ENCODE measurements at places on chromosomes 3 and 15.

DNA sequence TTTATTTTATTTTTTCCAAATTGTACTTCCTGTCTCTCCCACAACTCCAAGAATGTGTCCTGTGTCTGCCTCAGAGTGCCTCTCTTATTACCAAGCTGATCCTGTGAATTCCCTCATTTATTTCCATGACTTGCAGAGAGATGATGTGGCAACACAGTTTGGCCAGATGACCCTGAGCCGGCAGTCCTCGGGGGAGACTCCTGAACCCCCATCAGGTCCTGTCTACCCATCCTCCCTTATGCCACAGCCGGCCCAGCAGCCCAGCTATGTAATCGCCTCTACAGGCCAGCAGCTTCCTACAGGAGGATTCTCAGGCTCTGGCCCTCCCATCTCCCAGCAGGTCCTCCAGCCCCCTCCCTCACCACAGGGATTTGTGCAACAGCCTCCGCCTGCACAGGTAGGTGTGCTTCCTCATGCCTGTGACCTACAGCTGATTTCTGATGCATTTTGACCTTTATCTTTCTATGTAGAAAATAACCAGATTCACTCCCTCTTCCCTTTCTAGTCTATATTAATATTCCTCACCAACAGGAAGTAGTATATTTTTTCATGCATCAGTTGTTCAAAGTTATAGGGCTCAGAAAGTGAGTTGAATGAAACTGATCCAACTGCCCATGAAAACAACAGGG lies 100.0 kb downstream of the ARPP21 start:
- DNase-seq: no peak

DNA sequence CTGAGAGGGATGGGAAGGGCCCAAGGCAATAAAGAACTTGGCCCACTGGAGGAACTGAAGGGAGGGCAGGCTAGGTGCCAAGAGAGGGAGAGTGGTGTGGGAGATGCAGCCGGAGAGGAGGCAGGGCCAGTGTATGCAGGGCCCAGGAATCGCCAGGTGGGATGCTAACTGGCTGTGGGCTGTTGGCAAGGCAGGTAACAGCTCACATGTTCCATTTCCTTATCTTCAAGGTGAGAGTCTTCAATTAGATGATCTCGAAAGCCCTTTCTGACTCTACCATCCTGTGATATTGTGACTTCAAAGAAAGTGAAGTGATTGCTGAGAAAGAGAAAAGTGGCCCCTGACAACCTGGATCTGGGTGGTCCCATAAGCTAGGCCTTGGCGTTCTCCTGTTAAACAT lies 49.0 kb downstream of the CASR start:
- no peak for DNase-seq

DNA sequence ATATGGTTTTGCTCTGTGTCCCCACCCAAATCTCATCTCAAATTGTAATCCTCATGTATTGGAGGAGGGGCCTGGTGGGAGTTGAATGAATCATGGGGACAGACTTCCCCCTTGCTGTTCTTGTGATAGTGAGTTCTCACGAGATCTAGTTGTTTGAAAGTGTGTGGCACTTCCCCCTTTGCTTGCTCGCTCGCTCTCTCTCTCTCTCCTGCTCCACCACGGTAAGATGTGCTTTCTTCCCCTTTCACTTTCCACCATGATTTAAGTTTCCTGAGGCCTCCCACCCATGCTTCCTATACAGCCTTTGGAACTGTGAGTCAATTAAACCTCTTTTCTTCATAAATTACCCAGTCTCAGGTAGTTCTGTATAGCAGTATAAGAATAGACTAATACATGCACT lies 60.7 kb downstream of the GSK3B start:
- DNase-seq: peak; percentile 22

GRCh38 chr3:32238453-32239306 lies at the start of gene CMTM8:
TSS of gene CMTM8 (plus strand) at chr3:32238680. CDS start at chr3:32238973, 293 bp downstream.
- no peak for DNase-seq

DNA sequence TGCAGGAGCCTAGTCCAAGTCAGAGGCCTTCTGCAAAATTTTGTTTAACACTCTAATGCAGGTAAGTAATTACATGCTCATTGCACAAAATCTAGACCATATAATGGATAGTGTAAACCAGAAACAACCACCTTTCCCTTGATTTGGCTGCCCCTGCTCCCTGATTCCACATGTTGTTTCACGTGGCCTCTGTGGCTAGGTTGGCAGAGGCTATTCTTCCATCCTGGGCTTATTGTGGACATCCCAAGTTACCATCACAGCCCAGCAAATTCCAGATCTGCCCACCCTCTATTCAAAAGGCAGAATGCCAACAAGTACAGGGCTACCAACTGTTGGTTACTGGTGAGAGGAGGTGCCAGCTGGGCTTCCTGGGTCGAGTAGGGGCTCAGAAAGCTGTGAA lies 794.5 kb upstream of the GRM7 start:
- DNase-seq: no peak

DNA sequence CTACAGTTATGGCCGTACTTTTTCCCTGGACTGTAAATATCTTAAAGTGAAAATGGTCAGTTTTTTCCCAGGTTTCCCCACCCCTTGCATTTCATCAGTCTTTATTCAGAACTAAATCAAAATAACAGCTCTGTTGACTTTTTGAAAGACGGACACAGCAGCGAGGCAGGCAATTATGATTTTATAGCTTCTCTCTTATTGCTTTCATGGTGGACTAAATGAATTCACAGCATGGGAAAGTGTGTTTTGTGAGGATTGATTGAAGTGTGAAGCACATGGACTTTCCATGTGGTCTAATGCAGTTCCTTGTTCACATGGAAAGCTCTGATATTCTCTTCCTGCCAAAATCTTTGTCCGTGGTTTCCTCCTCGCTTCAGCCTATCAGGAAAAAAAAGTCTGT lies 268.7 kb upstream of the ARL6 start:
- DNase-seq: no peak

- peak; percentile 63 for DNase-seq
These were observed 26.2 kb downstream of the MAP4 start for GRCh38 chr3:47989981-47990440.

GRCh38 chr3:69809076-69809835 lies 70.0 kb downstream of the MITF start:
- no peak for DNase-seq

DNA sequence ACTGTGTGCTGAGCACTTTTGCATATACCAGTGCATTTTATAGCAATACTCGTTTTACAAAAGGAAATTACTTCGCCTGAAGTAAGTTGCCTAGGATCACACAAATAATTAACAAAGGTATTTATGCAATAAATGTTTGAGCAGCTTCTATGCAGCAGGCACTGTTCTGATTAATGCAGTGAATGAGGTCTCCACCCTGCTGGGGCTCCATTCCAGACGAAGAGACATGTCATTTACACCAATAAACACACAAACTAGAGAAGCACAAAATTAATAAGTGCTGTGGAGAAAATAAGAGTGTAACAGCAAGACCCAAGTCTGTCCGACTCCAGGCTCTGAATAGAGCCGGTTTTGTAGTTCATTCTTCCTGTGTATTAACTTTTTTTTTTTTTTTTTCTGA lies 17.5 kb downstream of the NOX5 start:
- no peak for DNase-seq

- DNase-seq: no peak
These were observed 55.1 kb upstream of the PLXNA1 start for GRCh38 chr3:126927846-126928245.

- no peak for DNase-seq
These were observed 151.5 kb downstream of the LRRK1 start for GRCh38 chr15:101070502-101071273.

- DNase-seq: no peak
These were observed 12.6 kb downstream of the RAB6B start for GRCh38 chr3:133882986-133883586.

- no peak for DNase-seq
These were observed 26.7 kb downstream of the TJP1 start for GRCh38 chr15:29795610-29796009.

GRCh38 chr3:194806991-194807630 lies 121.4 kb downstream of the FAM43A start:
- no peak for DNase-seq

- no peak for DNase-seq
These were observed 4.0 kb downstream of the EPHB3 start for GRCh38 chr3:184565421-184566211.

DNA sequence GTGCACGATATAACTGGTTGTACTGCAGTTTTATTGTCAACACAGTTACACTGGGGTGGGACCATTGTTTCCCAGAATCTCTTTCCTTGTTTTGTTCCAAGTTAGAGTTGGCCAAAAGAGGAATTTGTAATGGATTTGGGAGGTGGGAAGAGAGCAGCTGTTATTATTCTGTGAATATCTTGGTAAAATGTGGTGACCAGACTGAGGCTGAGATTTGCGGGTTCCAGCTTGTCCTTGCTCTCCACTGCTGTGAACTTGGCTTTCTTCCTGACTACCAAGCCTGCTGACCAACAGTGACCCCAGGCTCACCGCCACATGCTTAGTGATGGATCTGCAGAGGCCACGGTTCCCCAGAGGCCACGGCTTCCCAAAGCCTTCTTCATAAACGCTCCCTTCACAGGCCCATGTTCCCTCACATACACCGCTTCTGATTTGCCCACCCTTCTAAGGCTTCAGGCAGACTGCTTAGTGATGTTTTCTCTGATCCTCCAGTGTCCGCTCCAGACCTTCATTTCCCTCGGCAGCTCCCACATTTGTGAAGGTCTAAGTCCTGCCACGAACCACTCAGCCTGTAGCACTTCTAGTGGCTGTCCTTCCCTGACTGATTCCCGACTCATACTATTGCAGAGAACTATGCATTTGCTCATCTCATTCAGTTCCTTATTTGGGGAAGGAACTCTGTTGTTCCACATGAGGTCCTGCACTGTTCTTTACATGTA lies 525.5 kb upstream of the RGMA start:
- DNase-seq: no peak

GRCh38 chr3:105166893-105167292 lies 199.8 kb upstream of the ALCAM start:
- no peak for DNase-seq

DNA sequence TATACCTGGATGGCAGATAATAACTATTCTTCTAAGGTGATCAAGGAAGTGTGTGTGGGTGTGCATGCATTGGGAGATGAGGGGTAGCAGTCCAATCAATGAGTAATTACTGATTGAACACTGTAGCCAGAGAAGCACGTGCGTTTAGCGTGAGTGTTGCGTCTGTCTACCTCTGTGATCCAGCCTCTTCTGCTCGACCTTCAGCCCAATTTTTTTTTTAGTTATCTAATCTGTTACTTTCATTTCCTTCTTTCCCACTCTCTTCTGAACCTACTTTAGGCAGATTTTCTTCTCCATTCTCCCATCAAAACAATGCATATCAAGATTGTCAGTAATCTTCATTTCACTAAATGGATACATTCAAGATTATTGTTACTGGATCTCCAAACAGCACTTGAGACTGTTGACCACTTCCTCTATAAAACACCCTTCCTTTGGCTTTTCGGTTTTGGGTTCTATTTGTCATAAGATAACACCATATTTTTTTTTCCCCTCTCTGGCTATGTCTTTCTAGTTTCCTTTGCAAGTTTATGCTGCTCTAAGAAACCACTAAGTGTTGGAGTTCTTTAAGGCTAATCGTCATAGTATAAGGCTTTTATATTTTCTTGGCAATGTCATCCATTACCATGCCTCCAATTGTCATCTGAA lies 41.0 kb downstream of the MCTP2 start:
- no peak for DNase-seq

- DNase-seq: no peak
These were observed 65.8 kb downstream of the COL6A5 start for GRCh38 chr3:130411320-130411719.

DNA sequence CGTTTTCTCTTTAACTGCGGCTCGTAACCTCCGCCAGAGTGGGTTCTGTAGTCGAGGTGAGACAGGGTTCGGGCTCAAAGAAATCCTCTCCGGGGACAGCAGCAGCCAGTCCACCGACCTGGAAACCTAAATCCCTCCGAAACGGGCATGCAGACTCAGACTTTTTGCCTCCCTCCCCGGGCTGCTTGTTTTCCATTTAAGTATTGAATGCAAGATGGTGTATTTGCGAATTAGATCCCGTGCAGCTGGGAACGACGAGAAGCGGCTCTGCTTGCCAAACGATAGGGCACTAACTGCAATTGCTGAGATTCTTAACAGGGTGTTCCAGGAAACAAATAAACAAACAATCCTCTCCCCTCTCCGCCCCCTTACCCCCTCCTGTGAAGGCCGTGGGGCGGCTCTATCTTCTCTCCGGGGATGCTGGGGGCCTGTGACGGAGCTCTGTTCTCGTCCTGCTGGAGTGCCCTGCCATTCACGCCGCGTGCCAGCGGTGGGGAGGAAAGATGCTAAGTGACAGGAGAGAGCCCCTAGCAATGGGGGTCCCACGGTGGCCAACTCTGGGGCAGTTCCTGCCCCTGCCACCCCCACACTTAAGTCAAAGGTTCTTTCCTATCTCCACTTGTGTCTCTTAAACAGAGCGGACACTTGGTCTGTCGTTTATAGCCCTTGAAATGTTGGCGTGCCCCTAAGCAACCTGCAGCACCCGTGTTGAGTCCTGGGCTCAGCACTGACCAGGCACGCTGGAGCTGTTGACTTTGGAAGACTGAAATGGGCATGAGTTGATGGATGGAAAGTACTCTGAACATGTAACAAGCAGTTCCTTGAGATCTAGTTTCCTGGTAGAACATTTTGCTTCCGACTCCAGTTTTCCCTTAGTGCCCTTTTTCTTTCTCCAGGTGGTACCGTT lies 1.3 kb upstream of the ETV5 start:
- no peak for DNase-seq

GRCh38 chr15:98658831-98659699 lies 10.7 kb downstream of the IGF1R start:
- no peak for DNase-seq

- no peak for DNase-seq
These were observed 55.5 kb downstream of the CLEC3B start for GRCh38 chr3:45081506-45082141.

DNA sequence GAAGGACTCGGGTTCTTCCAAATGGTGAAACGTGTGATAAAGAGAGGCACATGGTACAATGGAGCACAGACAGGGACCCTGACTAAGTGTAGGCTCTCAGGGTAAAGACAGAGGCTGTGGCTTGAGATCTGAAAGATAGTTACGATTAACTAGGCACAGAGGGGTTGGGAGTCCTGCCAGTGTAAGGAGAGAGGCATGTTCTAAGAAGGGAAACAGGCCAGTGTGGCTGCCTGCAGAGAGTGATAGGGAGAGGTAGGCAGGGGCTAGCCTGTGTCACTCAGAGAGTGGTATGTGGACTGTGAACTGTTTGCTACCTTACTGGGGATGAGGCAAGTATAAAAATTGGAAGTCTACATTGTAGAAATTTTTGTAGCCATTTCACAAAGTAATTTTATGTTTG lies 109.5 kb downstream of the PEX5L start:
- no peak for DNase-seq

- DNase-seq: no peak
These were observed 67.4 kb upstream of the ST8SIA2 start for GRCh38 chr15:92326236-92326635.

DNA sequence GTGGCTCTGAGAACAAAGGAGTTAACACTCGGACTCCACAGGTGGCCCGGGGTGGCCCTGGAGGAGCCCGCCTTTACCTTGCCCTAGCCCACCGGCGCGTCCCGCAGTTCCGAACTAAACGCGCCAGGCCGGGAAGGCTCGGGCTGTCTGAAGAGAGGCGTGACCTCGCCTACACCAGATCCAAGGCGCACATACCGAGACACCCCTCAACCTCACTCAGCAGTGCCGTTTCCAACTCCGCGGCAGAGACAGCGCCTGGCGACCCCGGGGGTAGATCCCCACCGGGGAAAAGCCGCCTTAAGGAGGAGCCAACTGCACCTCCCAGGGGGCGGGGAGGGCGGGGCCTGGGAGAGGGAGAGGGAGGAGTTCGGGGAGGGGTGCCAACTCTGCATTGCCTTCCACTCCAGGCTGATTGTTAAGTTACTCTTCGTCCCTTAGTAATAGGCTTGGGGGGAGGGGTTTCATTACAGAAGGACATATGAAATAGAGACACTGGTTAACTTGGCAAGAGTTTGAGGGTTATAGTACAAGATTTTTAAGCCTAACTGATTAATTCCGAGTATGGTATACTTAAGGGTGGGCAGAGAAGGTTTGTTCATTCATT lies at the start of gene DLG1:
TSS of gene DLG1 (minus strand) at position 272 of the 604 bp plus-strand sequence. CDS start 1,408 bp downstream, outside the sequence.
- peak; percentile 62 for DNase-seq
